ENCODE measurements at places on chromosomes 3 and 15.

DNA sequence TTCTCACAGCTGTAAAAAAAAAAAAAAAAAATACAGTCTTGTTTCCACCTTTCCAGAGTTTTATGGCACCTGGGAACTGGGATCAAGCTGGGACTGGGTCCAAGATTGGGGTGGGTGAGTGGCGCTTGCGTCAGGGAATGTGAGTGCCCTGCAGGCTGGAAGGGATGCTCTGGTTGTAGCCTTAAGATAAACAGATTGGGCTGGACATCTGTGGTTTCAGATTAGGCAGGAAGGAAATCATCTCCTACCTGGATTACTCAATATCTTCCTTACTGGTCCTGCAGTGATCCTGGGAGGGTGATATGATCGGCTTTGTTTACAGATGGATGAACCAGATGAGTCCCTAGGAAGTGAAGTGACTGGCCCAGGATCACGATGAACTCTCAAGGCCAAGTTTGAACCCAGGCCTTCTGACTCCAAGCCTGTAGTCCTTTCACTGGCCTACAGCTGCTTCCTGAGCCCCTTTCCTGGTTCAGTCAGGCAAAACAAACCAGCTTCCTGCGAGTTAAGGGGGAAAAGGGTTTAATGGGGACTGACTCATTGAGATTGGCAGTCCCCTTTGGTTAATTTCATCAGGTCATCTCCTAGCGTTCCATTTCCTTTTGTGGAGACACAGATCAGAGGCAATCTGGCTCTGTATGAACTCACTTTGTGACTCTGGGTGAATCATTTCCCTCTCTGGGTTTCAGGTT, 179.8 kb downstream of the THSD4 start:
- no peak for DNase-seq

DNA sequence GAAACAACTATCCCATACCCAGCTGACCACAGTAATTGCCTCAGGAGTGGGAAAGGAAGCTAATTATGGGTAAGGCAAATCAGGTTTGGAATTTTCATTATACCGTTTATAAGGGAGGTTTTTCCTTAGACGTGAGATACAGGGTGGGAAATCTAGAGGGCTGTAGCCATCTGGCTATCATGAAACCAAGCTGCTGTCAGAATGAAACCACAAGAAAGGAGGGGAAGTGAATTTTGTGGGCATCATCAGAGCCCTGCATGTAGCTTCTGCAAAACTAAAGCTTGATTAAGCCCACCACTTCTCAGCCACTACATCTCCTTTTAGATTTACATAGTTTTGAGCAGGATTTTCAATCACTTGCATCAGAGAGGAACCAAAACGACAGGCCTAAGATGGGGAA, 893.5 kb downstream of the TUSC7 start:
- peak; percentile 10 for DNase-seq

DNA sequence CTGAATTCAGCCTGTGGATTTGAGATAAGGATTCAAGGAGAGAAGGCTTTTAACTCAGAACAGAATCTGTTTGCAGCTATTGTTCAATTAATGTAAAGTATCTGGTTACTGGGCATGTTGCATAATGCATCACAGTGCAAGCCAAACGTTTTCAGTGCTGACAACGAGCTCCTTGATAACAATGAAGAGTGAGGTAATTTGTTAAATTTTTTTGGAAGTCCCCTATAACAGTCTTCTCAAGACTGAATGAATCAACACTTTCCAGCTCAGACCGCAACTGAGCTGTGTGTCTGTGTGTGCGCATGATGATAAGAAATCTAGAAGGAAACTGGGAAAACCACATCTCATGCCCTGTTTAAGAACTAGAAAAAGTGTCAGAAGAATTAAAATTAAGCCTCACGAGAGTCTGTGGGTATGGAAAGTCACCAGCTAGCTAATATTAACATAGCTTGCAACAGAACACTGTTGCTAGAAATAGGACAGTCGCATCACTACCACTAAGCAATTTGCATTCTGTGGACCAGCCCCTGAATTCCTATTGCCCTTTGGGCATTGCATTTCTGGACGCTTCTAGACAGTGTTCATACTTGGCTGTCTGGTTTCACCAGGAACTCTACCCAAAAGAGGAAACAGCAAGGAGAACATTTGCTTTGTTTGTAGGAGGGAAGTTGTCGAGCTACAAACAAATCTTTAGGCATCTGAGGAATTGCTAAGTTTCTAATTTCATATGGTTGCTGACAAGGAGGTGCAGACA, 43.7 kb upstream of the ATP2C1 start:
- DNase-seq, result peak; percentile 43

DNA sequence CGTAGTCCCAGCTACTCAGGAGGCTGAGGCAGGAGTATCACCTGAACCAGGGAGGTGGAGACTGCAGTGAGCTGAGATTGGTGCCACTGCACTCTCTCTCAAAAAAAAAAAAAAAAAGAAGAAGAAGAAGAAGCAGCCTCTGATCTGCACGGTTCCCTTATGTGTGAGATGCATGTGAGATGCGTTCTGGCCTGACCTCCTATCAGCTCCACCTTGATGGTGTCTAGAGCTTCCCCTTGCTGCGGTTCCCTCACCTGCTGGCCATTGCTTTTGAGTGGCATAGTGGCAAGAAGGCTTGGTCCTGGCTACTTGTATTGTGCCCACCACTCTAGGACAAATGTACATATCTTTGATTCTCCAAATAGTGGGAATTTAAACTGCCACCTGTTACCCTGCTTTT, 49.4 kb upstream of the CFAP161 start:
- DNase-seq, result no peak

DNA sequence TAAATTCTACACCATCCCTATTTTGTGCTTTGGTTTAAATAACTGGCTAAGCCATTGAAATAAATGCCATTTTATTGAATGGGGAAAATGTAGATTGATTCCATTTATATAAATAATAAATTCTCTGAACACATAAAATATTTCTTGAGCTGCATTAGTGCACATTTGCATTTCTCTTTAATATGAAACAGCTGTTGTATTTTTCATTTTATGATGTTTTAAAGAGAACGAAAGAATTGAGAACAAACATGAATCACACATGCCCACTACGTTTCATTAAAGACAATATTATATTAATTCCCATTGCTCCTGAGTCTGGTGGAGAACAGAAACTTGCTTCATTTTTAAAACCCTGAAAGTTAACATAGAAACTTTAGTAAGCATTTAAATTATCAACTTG, 235.7 kb upstream of the CFAP20DC start:
- DNase-seq, result no peak

DNA sequence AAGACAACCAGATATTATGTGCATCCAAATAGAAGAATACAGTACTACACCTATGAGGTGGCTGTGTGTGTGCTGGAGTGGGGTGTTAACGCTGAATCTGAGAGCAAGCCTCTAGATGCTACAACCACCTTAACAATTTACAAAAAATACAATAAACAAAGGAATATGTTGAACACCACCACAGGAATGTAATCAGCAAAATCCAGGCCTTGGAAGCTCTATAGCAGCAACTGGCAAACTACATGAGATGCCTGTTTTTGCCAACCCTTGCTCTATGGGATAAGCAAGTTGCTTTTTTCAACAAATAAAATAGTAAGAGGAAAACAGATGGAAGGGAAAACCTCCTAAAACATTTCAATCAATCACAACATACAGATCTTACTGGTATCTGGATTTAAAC, 23.9 kb downstream of the SLTM start:
- DNase-seq, result no peak

- no peak for DNase-seq
Measured at GRCh38 chr3:87053553-87053952, 62.6 kb upstream of the VGLL3 start.

DNA sequence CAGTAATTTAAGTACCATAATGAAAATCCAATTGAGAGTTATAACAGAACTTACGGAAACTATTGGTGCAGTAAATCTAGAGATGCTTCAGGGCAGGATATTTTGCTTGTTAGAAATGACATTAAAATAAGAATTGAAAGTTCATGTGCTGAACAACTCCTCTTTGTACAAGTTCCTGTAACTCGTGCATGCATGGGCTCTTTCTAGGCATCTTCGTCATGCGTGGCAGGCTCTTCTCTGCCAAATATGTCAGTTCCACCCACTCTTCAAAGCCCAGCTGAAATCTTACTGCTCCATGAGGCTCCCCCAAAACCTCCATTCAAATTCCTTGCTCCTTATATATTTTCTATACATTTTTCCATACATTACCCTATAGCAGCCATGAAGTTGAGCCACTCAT, 48.7 kb downstream of the FBN1 start:
- DNase-seq, result no peak
